ENCODE measurements at places on chromosomes 2 and 18. TPM values are rescaled to one million over a fixed set of nuclear protein-coding genes. Genes with fewer than 3 reads are reported as not detected.

CHRNG gene
- total RNA-seq: not detected

TMEM163 gene
- total RNA-seq: 2.4 TPM

EGR4 gene
- not detected for total RNA-seq

ONECUT2 gene
- total RNA-seq: 0.46 TPM

CFAP221 gene
- total RNA-seq: 1.8 TPM

SNORC gene
- total RNA-seq: 2.5 TPM

TUBB8B gene
- total RNA-seq: not detected

GRB14 gene
- total RNA-seq: 6.0 TPM

KLF11 gene
- 15.4 TPM for total RNA-seq

ELOA2 gene
- total RNA-seq: not detected

IL1RN gene
- 8.8 TPM for total RNA-seq

MROH2A gene
- total RNA-seq: not detected

GRCh38 chr2:111692311-111692710, 191.7 kb downstream of the ANAPC1 start:
- DNase-seq: no peak

- DNase-seq: peak; percentile 83
Observed at GRCh38 chr2:191878548-191879279, 31.8 kb upstream of the CAVIN2 start.

- no peak for DNase-seq
Observed at GRCh38 chr2:18238209-18238608, 322.2 kb downstream of the RDH14 start.

GRCh38 chr2:13652531-13653313, 936.0 kb downstream of the TRIB2 start:
- DNase-seq: peak; percentile 12

- DNase-seq: no peak
Observed at GRCh38 chr2:3762771-3763447, 59.5 kb downstream of the DCDC2C start.

- no peak for DNase-seq
Observed at GRCh38 chr18:54229421-54230059, 5.1 kb upstream of the MBD2 start.

GRCh38 chr2:239238381-239238780, 162.4 kb downstream of the HDAC4 start:
- no peak for DNase-seq

- no peak for DNase-seq
Observed at GRCh38 chr18:10544093-10544748, 18.4 kb downstream of the NAPG start.

DNA sequence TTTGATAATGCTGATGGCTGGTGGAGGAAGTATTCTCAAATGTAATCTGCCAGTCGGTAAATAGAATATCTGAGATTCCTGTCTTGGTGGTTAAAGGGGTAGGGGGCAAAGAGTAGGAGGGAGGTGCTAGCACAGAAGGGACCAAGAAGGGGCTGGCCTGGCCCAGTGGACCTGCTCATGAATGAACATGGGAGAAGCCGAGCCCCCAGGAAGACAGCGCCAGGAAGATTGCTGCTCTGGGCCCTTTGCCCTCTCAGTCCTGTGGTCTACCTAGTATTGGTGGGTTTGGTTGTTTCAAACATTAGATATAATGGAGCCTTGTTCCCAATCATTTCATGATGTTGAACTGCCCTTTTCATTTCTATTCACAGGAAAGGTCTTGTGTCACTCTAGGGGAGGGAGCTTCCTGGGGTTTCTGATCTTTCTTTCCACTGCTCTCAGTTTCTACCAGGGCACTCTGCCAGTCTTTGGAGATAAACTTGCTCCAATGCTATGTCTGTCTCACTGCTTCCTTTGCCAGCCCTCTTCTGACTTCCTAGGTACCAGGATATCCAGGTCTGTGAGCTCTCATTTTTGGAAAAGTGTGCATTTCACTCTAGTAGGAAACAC, 5.3 kb upstream of the MOCOS start:
- DNase-seq: no peak

GRCh38 chr2:223784221-223784772, 53.1 kb downstream of the AP1S3 start:
- DNase-seq: no peak

- no peak for DNase-seq
Observed at GRCh38 chr2:41216978-41217377, 765.1 kb upstream of the SLC8A1 start.

GRCh38 chr2:222884114-222884771, 23.4 kb downstream of the ACSL3 start:
- no peak for DNase-seq

GRCh38 chr2:5937851-5938565, 245.8 kb downstream of the SOX11 start:
- DNase-seq: no peak

DNA sequence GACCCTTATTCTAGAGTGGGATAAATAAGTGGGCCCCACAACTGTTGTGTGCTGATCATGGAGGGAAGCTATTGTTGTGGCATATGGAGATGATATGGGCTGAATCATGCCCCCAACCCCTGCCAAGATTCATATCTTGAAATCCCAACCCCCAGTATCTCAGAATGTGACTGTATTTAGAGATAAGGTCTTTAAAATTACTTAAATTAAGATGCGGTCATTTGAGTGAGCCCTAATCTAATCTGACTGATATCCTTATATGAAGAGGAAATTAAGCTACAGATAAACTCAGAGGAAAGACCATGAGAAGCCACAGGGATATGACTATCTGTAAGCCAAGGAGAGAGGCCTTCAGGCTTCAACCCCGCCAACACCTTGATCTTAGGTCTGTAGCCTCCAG, 188.3 kb upstream of the RND3 start:
- no peak for DNase-seq

- DNase-seq: peak; percentile 93
Observed at GRCh38 chr2:206915121-206915520, 24.2 kb upstream of the CPO start.

DNA sequence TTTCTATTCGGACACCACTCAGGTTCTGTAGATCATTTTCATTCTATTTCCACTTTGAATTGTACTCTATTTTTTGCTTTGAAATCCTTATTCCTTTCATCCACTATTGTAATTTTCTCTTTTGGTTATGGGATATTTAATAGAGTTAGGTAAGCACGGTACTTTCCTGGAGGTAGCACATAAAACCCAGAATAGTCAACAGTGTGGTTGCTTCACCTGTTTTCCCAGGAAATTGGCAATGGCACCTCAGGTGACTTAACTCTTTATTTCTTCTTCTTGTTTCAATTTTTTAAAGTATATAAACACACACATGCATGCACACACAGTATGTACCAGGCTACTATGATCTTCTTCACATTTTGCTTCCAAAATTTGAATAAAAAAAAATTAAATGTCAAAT, 682.0 kb upstream of the TMEFF2 start:
- no peak for DNase-seq

GRCh38 chr2:240889601-240890560, 6.1 kb downstream of the MAB21L4 start:
- DNase-seq: no peak

DNA sequence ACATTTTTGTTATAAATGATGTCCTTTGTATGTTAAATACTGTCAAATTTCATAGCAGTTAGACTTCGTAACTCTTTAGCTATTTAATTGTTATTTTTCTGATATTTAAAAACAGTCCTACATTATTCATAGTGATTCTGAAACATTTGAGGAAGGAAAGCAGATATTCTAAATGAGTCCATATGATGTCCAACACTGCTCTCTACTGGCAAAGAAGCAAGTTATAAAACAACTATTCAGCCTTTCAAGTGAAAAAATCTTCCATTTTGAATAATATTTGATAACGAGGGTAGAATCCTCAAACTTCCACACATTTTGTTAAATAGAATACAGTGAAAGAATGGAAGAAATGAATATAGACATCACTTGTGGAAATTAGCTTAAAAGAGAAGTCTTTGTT, 220.8 kb downstream of the GULP1 start:
- no peak for DNase-seq

DNA sequence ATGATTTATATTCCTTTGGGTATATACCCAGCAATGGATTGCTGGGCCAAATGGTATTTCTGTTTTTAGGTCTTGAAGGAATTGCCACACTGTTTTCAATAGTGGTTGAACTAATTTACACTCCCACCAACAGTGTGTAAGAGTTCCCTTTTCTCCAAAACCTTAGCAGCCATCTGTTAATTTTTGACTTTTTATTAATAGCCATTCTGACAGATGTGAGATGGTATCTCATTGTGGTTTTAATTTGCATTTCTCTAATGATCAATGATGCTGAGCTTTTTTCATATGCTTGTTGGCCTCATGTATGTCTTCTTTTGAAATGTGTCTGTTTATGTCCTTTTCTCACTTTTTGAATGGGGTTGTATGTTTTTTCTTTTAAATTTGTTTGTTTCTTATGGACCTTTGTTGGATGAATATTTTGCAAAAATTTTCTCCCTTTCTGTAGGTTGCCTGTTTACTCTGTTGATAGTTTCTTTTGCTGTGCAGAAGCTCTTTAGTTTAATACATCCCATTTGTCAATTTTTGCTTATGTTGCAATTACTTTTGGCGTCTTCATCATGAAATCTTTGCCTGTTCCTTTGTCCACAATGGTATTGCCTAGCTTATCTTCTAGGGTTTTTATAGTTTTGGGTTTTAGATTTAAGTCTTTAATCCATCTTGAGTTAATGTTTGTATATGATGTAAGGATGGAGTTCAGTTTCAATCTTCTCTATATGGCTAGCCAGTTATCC, 119.7 kb upstream of the XIRP2 start:
- no peak for DNase-seq

DNA sequence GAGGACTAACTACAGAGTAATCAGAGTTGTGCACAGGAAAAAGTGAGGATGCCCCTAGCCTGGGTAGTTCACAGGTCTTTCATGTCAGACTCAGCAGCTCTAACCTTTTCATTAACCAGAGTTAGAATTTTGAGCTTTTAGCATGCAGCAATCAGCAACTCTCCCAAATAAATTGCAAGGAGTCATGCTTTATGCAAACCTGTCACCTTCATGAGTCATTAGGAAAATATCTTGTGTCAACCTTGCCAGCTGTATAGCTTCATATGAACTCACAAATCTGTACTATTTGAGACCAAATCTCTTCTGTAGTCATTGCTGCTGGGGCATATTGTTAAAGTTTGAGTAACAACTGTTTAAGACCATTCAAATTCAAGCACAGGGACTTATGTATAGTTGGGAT, 382.3 kb upstream of the NT5C1B start:
- DNase-seq: no peak

DNA sequence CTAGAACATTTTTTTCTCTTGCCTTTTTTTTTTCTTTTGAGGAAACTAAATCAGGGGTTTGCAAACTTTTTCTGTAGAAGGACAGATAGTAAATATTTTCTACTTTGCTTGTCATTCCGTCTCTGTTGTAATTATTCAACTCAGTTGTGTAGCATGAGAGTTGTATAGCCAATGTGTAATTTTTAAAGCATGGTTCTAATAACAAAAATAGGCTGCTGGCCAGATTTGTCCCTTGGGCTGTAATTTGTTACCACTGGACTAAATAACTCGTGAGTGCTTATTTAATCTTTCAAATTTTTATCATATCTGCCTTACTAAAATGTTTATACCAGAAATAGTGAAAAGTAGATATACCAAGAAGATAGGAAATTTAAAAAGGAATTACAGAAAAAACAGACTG, 43.0 kb downstream of the CCDC148 start:
- DNase-seq: no peak

DNA sequence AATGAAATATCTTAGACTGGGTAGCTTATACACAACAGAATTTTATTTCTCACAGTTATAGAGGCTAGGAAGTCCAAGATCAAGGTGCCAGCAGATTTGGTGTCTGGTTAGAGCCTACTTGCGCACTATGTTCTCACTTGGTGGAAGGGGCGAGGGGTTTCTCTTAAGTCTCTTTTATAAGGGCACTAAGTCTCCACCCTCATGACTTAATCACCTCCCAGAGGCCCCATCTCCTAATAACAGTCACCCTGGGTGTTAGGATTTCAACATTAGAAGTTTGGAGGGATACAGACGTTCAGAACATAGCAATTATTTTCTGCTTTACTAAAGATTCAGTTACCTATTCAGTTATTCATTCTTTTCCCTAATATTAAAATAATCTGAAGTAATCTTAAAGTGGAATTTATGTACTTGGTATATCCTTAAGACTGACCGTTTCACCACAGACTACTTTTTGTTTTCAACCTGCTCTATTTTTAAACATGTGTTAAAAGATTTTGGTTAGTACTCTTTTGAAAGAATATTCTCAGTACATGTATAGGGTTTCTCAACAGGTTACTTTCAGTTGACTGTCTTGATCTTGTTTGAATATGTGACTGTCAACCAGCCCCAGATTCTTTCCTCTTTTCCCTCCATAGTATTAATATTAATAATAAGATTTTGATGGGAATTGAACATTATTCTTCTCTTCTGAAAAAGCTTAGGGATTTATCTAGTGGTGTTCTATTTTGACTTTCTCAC, 130.0 kb downstream of the TAF4B start:
- DNase-seq: no peak

DNA sequence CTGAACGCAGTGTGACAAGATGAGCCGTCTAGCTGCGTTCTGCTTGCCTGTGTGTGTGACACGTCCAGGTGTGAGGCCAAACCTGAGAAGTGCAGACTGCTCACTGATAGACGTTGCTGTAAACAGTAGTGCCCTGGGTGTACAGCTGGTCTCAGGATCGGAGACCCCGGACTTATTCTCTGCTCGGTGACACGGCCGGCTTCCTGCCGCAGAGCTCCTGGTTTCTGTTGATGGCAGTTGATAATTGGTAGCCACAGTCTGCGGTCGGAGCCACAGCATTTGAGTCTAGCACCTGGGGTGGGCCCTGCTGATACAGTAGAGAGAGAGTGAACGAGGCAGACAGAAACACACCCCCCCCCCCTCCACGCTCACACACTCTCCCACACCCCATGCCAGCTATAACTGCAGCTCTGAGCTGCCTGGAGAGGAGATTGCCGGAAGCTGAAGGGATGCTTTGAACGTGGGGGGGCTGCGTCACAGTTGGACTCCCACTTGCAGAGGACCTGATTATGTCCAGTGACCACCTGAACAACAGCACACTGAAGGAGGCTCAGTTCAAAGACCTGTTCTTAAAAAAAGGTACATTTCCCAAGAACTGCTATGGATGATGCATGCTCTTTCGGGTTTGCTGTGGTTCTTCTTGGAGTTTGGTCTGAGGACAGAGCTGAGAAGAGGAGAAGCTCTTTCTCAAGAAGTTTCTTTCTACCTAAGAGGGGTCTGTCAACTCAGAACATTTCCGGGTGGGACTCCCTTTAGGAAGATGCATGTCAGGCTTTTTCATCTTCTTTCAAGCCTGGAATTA, 114.0 kb downstream of the FAM210A start:
- DNase-seq: no peak

DNA sequence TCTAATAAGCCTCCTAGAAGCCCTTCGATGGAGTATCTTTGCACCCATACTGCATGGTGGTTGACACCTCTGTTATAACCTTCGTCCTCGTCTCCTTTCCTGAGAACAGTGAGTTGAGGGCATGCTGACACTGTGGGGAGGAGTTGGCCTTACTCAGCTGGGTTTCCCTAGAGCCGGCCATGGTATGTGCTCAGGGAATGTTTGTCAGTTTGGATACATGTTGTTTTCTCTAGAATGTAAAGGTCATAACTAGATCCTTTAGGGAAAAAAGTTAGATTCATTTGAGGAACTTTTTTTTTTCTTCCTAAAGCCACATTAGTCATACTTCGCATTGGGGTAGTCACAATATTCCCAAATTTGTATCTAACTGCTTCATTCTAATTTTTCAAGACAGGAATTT, 106.0 kb upstream of the FOSL2 start:
- DNase-seq: no peak
